ENCODE measurements at places on chromosomes 3 and 15. TPM values are rescaled to one million over a fixed set of nuclear protein-coding genes. Genes with fewer than 3 reads are reported as not detected.

SHISA5 gene
- polyA plus RNA-seq: 49.8 TPM

POU1F1 gene
- polyA plus RNA-seq: not detected

PAK6 gene
- 0.11 TPM for polyA plus RNA-seq

PP2D1 gene
- polyA plus RNA-seq: not detected

PEX5L gene
- polyA plus RNA-seq: 0.19 TPM

CNTN4 gene
- 1.0 TPM for polyA plus RNA-seq

UBE3A gene
- polyA plus RNA-seq: 11.0 TPM

BHLHE40 gene
- polyA plus RNA-seq: 80.4 TPM
